Large intestine (tissue), 12 donors: ENCODE measurements at places on chromosomes 5 and 9. TPM values are rescaled to one million over a fixed set of nuclear protein-coding genes. Genes with fewer than 3 reads are reported as not detected.

The CDH6 gene
- 13.1 TPM for polyA plus RNA-seq

The VCAN gene
- polyA plus RNA-seq = 82.7 TPM

The MEGF10 gene
- 1.3 TPM for polyA plus RNA-seq

The NUTM2G gene
- polyA plus RNA-seq = 0.88 TPM

The GGTA1 gene
- 8.8 TPM for polyA plus RNA-seq

The GLRA1 gene
- 0.03 TPM for polyA plus RNA-seq

The CARTPT gene
- 8.5 TPM for polyA plus RNA-seq

The RNF183 gene
- polyA plus RNA-seq = 0.91 TPM

The GABRB2 gene
- 3.7 TPM for polyA plus RNA-seq

The IFNA13 gene
- 0.12 TPM for polyA plus RNA-seq

The PCDHGA11 gene
- 1.4 TPM for polyA plus RNA-seq

The ORM2 gene
- not detected for polyA plus RNA-seq

The CER1 gene
- polyA plus RNA-seq = 0.06 TPM

The PTGER4 gene
- polyA plus RNA-seq = 11.6 TPM

The GPR150 gene
- 0.90 TPM for polyA plus RNA-seq

The CDKN2A gene
- 0.15 TPM for polyA plus RNA-seq

The C1QTNF3 gene
- polyA plus RNA-seq = 35.6 TPM

The SPEF2 gene
- 17.3 TPM for polyA plus RNA-seq

The PROB1 gene
- polyA plus RNA-seq = 2.1 TPM

The PLPP7 gene
- polyA plus RNA-seq = 1.1 TPM

The PDLIM4 gene
- 17.9 TPM for polyA plus RNA-seq

The IFT74 gene
- polyA plus RNA-seq = 20.8 TPM

The TBC1D2 gene
- 30.1 TPM for polyA plus RNA-seq

The BTNL8 gene
- 135 TPM for polyA plus RNA-seq

The AQP3 gene
- 103 TPM for polyA plus RNA-seq

The CNTFR gene
- polyA plus RNA-seq = 15.9 TPM

The TRAF1 gene
- polyA plus RNA-seq = 6.5 TPM

The LRRC19 gene
- polyA plus RNA-seq = 83.7 TPM

The SPINK7 gene
- polyA plus RNA-seq = 0.06 TPM

The NR2F1-AS1 gene
- polyA plus RNA-seq = 7.2 TPM
